ENCODE measurements at places on chromosomes 16 and 17.
A peak's percentile ranks its signal among the peaks of the same experiment; 100 is the strongest.

DNA sequence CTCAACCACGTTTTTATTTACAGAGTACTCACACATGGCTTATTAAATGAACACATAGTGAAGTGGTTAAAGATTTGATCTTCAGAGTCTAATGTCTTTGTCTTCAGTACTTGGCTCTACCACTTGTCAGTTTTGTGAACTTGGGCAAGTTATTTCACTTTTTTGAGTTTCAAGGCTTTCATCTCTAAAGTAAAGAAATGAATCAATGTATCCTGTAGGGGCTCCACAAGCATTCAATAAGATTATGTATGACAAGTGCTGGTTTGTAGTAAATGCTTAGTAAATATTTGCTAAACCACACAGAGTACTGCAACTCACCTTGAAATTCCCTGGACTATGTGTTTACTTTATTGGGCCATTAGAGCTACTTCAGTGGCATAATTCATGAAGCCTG is 446.0 kb upstream of the GOT2 start:
- DNase-seq: no peak

- DNase-seq: no peak
These were observed 5.3 kb downstream of the KRT28 start for GRCh38 chr17:40794466-40794865.

DNA sequence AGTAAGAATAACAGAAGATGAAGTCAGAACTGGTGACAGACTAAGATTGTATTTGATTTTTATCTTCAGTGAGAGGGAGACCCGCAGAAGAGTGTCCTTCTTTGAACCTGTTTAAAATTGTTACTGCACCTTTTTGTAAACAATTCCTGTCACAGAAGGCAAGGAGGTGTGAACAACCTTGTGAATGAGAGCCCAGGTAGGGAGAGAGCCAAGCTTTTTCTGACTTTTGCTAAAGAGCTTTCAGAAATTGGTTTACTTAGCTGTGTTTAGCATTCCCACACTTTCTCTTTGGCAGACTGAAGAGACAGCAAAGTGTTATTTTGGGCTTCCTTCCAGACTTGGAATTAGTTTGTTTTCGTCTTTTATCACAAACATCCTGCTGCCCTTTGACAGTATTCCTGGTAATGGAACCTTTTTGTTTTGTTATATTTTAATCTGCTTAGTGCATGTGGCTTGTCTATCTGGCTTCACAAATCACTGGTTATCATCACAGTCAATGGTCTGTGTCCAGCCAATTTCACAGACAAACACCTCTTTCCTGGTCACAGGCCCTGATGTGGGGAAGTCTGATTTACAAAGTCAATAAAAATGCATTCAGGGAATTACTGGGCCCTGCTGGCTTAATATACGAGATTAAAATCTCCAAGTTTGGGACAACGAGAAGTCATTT is 85.7 kb upstream of the HS3ST2 start:
- no peak for DNase-seq

DNA sequence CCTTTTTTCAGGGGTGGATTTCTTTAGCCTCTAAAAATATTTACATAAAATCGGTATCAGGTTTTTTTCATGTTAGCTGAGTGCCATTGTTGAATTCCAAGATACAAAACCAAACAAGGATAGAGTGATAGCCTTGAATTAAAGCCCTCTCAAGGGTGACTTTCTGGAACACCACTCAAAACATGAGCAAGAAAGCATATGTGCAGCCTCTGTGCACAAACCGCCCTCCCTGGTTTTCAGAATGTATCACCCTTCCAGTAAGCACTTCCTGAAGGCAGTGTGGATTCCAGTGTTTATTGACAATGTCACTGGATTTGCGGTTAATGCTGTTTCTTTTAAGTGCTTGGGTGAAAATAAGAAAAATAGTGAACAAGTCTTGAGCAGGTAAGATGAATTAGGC is 597.7 kb downstream of the TMEM114 start:
- no peak for DNase-seq

DNA sequence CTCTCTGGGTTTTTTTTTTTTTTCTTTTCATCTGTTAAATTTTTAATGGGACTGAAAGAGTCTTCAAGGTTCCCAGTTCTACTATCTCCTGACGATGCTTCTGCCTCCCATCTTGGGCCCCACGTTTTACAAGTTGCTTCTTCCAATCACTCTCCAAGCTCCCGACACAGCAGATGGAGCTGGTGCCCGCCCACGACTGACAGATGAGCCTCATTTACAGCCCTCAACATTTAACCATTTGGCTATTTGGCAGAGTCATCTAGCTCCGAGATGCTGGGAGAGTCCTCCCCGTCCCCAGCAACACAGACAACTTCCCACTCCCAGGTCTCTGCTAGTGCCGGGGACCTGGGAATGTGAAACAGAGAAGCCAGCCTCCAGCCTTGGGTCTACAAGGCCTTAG is 276.9 kb downstream of the SHISA9 start:
- DNase-seq: no peak

DNA sequence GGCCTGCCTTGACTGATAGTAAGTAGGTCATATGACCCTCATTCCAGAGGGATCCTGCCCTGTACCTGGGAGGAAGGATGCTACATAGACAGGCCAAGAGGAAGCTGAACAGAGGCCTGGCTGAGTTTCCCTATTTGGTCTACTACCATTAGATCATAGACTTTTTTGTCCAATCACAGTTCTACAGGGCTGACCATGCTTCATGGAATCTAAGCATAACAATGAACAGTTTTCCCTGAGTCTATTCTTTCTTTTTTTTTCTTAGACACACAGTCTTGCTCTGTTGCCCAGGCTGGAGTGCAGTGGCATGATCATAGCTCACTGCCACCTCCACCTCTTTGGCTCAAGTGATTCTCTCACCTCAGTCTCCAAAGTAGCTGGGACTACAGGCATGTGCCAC is 3.9 kb downstream of the GPR179 start:
- DNase-seq: no peak

DNA sequence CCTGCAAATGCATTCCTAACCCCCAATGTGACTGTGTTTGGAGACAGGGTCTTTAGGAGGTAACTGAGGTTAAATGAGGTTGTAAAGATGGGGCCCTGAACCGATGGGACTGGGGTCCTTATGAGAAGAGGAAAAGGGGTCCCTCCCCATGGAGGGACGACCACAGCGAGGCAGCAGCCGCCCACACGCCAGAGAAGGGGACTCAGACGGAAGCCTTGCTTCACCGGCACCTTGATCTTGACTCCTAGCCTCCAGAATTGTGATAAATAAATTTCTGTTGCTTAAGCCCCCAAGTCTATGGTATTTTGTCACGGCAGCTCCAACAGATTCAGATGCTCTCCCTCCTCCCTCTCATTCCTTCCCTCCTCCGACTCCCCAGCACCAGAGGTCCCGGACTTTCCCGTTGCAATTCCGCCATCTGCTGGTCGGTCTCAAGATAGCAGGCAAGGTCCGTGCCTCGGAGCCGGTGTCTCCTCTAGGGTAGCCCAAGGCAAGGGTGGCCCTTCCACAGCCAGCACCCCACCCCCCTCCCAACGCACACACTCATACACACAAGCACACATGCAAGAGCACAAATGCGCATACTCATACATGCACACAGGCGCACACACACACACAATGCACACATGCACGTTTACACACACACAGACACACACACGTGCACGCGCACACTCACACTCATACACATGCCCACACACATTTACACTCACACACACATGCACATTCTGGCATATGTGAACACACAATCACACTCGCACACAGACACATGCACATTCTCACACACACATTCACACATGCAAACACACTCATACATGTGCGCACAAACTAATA is 23.1 kb upstream of the C16orf78 start:
- peak; percentile 13 for DNase-seq

DNA sequence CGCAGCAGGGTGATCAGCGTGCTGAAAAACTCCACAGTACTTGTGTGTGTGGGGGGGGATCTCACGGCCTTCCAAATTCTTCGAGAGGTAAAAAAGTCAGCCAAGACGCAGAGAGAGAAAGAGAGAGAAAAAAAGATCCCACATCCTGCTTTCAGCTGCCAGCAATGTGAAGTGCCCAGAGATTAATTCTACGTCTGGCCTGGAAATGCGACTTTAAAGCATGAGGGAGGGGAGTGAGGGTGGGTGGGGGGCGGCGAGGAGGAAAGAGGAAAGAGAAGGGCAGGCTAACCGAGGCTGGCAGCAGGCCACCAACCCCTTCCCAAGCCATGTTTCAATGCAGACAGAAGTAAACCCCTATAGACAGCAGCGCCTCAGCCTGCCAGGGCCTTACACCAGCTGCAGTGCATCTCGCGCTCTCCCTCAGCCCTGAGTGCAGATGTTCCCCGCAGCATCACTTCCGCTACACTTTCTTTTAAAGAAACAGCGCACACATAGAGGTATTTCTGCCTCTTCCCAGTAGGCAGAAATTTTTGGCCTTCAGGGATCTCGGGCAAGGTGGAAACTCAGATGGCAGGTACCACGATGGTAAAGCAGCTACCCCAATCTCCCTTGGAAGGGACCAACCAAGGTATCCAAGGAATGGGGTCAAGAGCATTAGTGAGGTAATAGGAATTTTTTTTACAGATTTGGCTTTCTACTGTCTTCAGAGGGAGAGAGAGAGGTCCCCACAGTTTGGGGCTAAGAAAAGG is 87.8 kb downstream of the SMG6 start:
- peak; percentile 82 for DNase-seq

DNA sequence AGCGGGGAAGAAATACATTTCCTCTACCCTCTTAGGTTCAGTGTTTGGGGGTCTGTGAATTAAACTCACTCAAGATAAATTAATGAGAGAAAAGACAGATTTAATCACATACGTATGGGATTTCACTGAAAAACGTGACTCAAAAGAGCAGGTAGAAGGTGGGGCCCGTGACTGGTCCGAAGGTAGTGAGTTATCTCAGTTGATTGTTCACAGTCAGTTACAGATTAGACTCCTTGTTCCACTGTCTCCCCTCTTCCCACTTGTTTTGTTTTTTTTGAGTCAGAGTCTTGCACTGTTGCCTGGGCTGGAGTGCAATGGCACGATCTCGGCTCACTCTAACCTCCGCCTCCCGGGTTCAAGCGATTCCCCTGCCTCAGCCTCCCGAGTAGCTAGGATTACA is 301.2 kb downstream of the SEC14L1 start:
- DNase-seq: no peak

DNA sequence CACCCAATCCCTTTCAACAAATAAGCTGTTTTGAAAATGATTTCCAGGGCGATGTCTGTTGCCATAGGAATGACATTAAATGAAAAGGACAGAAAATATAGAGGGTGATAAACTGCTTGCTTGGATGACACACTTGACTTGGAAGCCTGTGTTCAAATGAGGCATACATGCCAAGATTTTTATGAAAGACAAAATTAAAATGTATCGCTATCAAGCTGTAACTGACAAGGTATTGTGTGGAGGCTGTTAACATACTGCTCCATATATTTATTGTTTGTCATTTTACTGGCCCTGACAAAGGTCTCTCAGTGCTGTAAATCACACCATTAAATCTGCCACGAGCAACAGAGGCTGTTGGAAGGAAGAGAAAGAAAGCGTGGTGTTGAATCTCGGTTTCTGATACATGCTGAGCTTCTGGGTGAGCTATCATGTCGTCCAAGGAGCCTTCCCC is 456.2 kb upstream of the SALL1 start:
- no peak for DNase-seq

- DNase-seq: no peak
These were observed 30.9 kb downstream of the C17orf75 start for GRCh38 chr17:32311028-32311536.

DNA sequence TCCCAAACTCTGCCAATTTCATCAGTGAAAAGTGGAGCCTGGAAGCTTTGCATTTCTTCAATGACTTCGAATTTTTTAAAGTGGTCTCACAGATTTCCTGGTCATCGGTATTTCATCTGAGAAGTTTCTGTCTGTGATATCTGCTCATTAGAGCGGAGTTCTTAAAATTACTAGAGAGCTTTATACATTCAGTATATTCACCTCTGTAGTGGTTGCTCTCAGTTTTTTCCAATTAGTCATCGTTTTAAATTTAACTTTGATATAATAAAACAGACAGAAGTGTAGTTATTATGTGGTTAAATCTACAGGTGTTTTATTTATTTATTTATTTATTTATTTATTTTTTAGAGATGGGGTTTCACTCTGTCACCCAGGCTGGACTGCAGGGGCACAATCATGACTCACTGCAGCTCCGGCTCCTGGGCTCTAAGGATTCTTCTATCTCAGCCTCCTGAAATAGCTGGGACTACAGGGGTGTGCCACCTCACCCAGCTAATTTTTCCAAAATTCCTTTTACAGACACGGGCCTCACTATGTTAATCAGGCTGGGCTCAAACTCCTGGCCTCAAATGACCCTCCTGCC is 16.0 kb downstream of the ARHGAP17 start:
- no peak for DNase-seq

GRCh38 chr17:21463204-21463661 is 87.1 kb downstream of the KCNJ12 start:
- no peak for DNase-seq

DNA sequence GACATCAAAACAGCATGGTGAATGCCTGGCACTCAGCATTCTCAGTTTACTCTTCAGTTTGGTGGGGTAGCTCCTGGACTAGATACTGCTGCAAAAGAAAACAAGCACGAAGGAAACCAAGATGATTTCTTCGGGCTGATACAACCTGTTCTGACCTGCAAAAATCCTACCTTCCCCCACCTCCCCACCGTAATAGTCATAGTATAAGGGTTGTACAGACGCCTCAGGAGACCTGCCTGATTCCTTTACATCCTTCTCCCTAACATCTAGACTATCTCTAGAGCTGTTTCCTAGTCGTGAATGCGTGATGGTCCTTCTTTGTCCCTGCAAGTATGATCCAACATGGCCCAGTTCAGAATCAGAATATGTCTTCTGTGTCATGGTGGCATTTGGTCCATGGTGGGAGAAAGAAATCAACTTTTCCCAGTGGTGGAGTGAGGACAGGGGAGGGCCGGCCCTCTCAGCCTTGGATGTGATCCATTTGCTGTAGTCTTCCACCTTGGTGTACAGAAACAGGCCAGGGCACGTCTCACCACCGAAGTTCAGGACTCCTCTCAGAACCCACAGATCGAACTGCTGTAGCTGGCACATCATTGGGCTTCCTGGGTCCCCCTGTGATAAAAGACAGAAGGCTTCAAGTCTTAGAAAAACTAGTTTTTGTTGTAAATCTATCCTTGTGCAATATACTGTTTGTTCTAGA is 14.5 kb downstream of the PRSS54 start:
- no peak for DNase-seq

DNA sequence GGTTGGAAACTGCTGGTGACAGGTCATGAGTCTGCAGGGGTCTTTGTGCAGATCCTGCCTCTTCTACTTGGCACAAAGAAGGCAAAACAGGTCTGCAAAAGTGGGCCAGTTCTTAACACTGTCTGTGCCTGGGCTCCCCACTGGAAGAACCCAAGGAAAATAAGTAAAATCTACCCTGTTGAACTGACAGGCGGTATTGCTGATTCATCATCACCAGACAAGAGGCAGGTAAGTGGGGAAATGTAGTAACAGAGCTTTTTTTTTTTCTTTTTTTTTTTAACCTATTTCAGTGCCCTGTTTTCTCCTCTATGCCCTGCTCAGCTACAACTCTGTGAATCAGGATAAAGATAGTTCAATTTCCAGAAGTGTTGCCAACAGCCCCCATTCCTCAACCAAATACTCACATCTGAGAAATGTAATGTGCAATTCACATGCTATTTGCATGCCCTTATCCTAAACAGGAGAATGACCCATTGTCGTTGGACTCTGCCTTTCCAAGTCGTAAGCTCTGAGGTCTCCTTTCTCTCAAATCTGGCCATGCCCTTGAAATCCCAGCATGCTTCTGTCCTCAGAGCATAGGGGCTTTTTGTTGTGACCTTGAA is 237.0 kb downstream of the SOX9 start:
- no peak for DNase-seq

GRCh38 chr17:57277923-57278604 is 21.7 kb downstream of the MSI2 start:
- no peak for DNase-seq

Measured in amniotic epithelial cell (primary cell).